NCI-H748 treated with DMSO at 0.1 percent for 48 hours (cell line): ENCODE measurements at places on chromosomes 2 and 18.

- no peak for DNase-seq
Observed at GRCh38 chr2:84966731-84967130, 4.2 kb upstream of the KCMF1 start.

GRCh38 chr2:187500585-187501359 lies 52.7 kb upstream of the CALCRL start:
- no peak for DNase-seq

- DNase-seq: no peak
Observed at GRCh38 chr2:127044977-127045661, 61.8 kb downstream of the BIN1 start.

DNA sequence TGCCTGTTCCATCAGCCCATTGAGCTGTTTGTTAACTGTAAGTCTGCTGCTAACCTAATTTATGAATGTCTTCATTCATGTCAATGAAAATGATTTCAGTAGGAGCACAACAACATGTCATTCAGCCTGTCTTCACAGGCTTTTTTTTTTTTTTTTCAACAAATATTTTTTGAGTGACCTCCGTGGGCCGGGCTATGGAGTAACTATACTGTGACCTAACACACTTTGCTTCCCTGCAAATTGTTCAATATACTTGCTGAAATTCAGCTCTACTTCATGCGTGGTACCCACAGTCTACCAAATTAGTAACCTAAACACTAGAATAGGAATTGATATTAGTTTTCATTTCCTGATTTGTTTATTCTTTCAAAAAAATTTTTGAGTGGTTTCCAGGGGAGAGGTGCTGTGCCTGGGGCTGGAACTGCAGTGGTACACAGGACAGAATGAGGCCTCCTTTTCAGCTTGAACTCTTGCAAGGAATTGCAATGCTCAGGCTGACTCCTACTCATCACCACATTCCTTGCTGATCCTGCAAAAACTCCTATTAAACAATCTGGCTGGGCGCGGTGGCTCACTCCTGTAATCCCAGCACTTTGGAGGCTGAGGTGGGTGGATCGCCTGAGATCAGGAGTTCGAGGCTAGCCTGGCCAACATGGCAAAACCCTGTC lies 87.1 kb downstream of the CDH20 start:
- DNase-seq: no peak

DNA sequence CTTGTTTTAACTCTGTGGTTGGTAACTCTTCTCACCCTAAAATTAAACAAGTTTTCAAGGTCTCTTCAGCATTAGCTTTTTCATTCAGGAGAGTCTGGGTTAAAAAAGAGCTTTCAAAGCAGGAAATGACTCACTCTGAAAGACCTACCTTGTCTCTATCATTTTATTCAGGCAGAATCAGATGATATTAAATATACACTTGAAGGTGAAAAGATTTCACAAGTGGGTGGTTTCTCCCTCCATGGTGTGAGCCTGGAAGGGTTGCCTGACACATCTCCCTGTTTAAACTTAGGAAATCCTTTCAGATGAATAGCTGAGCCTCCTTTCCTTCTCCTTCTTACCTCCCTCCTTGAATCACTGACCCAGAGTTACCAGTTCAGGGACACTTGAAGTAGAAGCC lies 1402.0 kb upstream of the PIK3C3 start:
- no peak for DNase-seq

GRCh38 chr2:43285987-43286386 lies 59.6 kb upstream of the ZFP36L2 start:
- no peak for DNase-seq

GRCh38 chr2:229519655-229520430 lies 194.5 kb downstream of the DNER start:
- DNase-seq: no peak

DNA sequence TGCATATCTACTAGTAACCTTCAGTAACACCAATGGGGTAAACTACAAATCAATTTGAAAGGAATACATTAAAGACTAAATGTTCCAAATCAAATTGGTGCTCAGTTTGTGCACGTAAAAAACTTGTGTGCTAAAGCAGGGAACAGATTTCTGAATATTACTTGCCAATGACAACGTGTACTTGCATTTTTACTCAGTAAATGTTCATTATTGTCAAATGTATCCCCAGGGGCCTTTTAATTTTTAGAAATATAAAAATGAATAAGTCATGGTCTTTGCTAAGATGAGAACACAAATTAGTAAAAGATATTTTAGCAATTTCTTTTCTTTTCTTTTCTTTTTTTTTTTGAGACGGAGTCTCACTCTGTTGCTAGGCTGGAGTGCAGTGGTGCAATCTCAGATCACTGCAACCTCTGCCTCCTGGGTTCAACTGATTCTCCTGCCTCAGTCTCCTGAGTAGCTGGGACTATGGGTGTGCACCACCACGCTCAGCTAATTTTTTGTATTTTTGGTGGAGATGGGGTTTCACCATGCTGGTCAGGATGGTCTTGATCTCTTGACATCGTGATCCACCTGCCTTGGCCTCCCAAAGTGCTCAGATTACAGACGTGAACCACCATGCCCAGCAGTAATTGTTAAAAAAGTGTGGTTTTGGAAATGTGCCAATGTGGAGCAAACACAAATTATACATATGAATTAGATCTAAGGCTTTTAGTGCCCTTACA lies 52.6 kb downstream of the PMAIP1 start:
- peak; percentile 40 for DNase-seq

- peak; percentile 62 for DNase-seq
Observed at GRCh38 chr2:196453613-196454047, 185.9 kb upstream of the CCDC150 start.

DNA sequence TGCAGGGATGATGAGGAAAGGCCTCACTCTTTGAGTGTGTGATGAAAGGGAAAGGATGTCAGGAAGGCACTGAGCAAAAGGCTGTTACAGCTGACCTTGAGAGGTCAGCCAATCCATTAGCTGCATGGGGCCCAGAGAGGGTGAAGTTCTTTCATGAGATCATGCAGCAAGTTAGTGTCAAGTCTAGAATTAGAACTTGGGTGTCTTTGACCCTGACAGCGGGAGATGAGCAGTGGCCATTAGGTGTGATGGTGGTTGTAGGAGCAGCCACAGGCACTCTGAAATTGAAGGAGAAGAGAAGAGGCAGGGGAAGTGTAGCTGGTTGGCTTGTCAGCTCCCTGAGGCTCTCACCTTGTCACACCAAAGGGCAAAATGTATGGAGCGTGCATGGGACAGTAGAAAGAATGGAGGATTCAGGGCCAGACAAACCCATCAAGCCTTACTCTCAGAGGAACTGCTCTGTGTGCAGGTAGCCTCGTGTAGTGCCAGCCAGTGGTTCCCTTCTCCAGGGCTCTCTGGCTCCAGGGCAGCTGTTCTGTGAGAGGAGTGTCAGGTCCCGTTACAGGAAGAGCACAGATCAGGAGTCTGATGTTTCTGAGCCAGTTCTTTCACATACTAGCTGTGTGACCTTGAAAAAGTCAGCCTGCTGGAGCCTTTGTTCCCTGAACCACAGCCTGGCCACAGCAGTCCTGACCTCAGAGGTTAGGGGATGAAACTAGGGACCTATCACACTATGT lies 35.9 kb downstream of the MAP4K4 start:
- no peak for DNase-seq

DNA sequence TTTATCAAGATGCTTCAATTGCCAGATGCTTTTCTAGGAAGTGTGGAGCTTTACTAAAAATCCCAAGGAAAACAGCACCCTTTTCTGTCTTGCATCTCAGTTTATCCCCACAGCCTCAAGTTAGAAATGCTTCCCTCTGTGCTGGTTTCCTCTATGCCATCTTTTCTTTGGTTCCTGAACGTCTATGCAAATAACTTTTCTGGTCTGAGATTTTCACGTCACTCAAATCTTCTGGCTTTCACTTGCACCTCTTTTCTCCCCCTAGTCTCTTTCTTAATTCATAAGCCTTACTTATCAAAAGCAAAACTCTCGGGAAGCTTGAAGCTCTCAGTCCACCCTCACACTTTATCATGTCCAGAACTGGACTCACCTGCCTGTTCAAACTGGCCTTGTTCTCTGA lies 33.9 kb downstream of the ARHGAP25 start:
- no peak for DNase-seq

DNA sequence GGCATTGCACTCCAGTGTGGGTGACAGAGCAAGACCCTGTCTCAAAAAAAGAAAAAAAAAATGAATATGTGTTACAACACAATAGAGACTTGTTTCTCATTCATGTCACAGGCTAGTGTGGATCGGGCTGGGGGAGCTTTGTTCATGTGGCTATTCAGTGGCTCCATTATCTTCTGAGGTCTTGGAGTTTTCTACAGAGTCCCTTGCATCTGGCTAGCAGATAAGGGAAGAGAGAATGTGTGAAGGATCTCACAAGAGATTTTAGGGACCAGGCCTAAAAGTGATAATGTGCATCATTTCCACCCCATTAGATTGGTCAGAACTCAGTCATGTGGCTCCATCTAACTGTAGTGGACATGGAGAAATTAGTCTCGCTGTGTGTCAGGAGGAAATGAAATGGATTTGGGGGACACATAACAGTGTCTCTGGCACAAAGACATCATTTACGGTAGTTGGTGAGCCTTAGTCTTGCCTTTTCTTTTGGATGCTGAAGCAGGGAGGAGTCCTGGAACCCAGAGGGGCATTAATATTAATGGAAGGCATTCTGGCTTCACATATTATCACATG lies 32.4 kb upstream of the CASP10 start:
- no peak for DNase-seq

DNA sequence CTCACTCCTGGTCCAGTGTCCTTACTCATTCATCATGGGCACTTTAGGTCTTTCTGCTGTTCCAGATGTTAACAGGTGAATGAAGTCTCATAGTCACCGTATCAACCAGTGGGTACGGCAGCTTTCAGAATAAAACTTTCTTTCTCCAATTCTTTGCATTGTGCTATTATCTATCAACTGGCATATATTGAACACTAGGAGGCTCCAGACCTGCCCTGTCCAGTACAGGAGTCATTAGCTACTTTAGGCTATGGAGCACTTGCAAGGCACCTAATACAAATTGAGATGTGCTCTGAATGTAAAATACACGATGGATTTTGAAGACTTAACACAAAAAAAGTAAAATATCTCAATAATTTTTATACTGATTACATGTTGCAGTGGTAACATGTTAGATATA lies 43.2 kb upstream of the NEB start:
- no peak for DNase-seq

DNA sequence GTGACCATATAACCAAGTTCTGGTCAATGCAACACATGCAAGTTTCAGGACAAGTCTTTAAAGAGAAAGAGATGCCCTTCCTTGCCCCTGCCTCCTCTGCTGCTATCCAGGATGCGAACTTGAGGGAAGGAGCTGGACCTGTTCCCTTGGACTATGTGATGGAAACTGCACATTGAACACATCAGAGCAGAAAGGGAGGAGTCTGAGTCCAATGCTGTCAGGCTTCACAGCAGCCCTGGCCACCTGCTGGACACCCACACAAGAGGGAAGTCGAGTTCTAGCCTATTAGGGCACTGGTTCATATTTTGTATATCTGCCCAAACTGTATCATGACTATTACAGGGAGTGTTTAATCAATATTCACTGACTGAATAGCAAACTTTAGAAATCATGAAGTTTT lies 38.3 kb upstream of the TEX51 start:
- DNase-seq: no peak

DNA sequence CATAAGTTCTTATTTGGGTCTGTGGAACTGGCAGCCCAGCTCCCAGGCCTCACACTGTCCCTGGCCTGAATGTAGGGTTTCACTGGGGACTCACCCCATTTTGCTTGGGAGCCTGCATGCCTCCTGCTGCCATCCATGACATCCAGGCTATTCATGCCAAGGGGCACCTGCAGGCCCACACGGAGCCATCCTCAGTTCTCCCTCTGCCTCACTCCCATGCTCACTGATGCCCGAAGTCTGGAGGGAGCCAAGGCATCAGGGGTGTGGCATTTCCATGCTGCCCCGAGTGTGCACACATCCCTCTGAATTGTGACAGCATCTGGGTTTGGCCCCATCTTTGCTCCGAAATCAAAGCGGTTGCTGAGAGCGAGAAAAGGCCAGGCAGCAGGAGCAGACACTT lies 67.4 kb upstream of the ZNF804A start:
- DNase-seq: no peak

GRCh38 chr2:204060841-204061240 lies 124.3 kb downstream of the ICOS start:
- no peak for DNase-seq

- DNase-seq: no peak
Observed at GRCh38 chr2:32357318-32358110, 691 bp downstream of the BIRC6 start.

DNA sequence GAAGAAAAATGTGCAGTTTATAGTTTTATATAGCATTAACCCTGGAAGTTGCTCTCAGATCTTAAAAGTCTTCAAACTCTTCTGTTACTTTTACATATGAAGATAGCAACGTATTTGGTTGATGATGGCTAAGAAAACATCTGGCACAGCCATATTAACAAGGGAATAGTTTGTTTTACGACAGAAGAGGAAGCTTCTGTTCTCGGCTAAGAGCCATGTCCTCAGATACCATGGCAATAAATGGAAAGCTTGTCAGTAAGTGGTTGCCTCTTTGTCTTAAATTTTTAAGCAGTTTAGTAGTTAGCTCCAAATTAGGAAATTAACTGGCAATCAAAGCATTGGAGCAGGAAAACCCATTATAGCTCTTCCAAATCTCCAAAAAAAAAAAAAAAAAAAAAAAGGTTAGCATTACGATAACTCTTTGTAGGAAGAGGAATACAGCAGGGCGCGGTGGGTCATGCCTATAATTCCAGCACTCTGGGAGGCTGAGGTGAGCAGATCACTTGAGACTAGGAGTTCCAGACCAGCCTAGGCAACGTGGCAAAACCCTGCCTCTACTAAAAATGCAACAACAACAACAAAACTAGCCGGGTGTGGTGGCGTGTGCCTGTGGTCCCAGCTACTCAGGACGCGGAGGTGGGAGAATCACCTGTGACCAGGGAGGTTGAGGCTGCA lies 4.5 kb upstream of the STON1 start:
- DNase-seq: no peak

- no peak for DNase-seq
Observed at GRCh38 chr2:178676046-178676445, 131.2 kb downstream of the TTN start.

DNA sequence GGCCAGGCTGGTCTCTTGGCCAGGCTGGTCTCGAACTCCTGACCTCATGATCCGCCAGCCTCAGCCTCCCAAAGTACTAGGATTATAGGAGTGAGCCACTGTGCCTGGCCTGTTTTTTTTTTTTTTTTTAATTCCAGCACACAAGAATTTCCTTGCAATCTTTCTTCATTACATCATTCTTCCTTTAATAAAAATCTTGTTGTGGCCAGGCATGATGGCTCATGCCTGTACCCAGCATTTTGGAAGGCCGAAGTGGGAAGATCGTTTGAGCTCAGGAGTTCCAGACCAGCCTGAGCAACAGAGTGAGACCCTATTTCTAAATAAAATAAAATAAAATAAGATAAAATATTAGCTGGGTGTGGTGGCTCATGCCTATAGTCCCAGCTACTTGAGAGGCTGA lies 21.4 kb upstream of the PLEKHM3 start:
- no peak for DNase-seq
